ENCODE measurements at places on chromosomes 13 and 19.

GRCh38 chr13:26133286-26133685, 81.5 kb upstream of the SHISA2 start:
- no peak for DNase-seq

GRCh38 chr13:80040196-80040980, 300.5 kb downstream of the SPRY2 start:
- DNase-seq = no peak

DNA sequence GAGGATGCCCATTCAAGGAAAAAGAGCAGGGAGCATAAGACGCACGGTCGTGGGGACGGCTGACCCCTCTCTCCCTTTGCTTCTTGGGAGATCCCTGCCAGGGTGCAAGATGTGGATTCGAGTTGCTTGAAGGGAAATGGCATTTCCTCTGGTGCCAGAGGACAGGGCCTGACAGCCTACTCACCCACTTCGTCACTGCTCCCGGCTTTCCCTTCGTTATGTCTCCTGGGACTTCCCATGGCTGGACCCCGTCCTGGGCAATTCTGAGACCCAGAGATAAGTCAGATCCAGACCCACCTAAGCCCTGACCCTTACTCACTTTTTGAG, 1.2 kb downstream of the TBC1D17 start:
- DNase-seq = no peak

GRCh38 chr19:17754634-17755442, 3.6 kb downstream of the FCHO1 start:
- DNase-seq = no peak

DNA sequence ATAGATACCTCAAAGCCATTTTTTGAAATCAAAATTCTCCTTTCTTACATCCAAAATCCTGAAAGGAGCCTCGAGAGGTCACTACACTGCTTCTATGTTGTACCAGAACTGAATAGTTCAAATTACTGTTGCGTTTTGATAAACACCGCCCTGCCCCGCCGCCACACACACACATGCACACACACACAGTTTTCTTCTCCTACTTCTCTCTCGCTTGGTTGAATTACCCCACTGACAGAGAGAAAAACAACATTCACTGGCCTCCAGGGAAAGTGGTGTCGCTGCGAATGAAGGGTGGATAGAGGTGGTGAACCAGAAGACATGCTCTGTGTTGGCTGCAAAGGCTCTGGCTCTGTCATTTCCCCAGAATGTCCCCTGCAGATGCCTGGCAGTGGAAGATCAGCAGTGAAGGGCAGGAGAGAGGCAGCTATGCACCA, 183.4 kb upstream of the RFC3 start:
- DNase-seq = no peak

DNA sequence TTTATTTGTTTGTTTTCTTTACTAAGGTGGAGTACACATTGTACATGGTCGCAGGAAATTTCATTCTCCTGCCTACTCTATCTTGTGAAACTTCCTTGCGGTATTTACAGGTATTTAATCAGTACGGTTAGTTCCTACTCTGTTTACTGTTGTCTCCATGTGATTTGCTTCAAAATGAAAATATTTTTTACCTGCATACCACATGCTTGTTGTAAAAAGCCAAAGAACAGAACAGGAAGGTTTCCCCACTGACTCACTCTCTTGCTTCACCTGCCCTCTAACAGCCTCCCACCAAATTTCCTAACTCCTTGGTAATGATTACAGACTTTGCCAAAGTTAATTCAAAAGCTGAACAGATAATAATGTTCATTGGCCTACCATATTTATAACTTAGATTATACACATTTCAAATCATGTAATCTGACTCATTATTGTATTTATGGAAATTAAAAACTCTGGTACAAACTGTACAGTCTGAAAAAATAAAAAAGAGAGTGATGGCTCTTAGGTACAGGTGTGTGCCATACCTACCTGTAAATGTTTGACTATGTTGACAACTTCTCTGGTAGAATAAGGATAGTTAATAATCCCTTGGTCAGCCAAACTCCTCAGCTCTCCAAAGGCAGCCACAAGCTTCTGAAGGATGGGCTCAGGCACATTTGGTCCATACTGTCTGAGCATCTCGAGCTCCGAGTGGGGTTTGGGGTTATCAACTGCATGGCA, 239.9 kb downstream of the VWA8 start:
- DNase-seq = no peak

- no peak for DNase-seq
These were observed 75.0 kb upstream of the GTF3A start for GRCh38 chr13:27349458-27349857.

GRCh38 chr19:4539693-4540581, at the start of gene LRG1:
LRG1 (minus strand) TSS chr19:4540036; CDS start chr19:4540013, 23 bp downstream.
- DNase-seq = no peak

GRCh38 chr13:40060296-40061007, 405.0 kb downstream of the COG6 start:
- no peak for DNase-seq

DNA sequence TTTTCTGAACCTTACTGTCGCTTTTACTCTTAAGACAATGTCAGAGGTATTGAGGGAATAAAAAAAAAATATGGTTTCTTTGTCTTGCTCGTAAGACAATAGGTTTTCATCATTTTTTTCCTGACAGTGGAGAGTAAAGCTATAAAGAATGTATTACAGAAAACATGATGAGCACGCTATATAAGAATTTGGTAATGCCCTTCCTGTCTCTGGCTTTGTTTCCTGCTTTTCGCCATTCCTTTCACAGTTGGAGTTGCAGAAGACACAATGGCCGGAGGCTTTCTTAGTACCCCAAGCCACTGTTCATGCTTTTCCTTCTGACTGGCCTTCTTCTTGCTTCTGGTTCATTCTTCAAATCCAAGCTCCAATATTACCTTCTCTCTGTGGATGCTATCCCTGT, 101.0 kb upstream of the DACH1 start:
- DNase-seq = no peak

DNA sequence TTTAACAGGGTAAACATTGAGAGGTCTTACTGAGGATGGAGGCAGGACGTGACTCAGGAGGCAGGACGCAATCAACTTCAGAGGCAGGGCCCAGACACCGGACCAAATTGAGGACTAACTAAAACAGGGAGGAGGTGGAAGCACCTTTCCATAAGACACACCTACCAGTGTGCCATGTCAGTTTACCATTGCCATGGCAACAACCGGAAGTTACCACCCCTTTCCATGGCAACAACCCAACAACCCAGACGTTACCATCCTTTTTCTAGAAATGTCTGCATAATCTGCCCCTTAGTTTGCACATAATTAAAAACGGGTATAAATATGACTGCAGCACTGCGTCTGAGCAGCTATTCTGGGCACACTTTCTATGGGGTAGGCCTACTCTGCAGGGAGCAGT, 53.5 kb upstream of the SOX21 start:
- no peak for DNase-seq

DNA sequence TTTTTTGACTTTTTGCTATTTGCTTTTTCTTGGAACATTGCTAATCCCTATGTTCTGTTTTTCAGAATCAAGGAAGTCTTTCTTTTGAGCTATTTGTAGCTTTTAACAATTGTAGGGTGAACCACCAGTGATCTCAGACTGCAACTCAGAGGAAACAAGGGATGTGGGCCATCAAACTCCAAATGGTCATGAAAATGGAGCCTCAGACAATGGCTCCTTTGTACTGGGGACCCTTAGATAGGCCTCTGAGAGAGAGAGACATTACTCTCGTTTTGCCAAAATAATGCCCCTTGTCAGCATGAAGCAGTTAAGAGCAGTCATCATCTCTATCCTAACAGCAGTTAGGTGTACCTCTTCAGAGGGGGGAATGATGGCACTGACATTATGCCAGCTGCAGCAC, 56.4 kb upstream of the GJB6 start:
- DNase-seq = no peak

GRCh38 chr13:87235621-87236020, 435.6 kb upstream of the SLITRK5 start:
- DNase-seq = no peak

- no peak for DNase-seq
These were observed 16.9 kb downstream of the ZNF816 start for GRCh38 chr19:52945652-52946321.

GRCh38 chr19:16328824-16329482, 4.3 kb downstream of the KLF2 start:
- no peak for DNase-seq

GRCh38 chr13:52454459-52454819, 839 bp upstream of the CKAP2 start:
- no peak for DNase-seq

DNA sequence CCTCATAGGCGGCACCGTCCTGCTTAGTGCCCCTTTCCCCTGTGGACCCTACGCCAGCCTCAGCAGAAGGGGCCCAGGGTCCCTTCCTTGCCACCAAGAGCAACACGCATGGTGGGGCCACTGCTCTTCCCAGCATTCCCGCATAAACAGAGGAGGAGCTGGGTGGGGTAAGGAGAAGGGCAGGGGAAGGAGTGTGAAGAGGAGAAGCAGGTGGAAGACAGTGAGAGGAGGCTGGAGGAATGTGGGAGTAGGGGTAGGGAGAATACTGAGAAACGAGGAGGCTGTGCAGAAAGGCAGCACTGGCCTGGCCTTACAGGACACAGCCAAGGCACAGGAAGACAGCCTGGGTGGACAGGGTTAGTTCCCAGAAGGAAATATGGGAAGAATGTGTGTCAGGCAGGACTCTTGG, 43.9 kb downstream of the ZNF331 start:
- no peak for DNase-seq

GRCh38 chr13:72853000-72853399, 71.1 kb downstream of the PIBF1 start:
- no peak for DNase-seq

DNA sequence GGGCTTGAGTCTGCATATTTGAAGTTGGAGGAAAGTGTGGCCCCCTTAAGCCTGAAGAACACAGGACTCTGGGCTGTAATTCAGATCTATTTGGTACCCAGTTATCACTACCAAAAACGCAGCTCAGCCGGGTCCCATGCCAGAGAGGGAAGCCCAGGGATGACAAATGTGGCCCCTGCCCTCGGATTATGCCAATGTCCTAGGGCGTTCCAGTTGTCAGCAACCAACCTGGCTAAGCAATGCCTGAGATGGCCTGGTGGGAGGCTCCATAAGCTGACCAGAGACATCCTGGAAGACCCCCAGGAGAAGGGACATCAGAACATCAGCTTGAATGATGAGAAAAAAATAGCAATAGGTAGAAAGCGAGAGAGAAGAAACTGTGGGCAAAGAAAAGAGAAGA, 79.6 kb upstream of the UQCRFS1 start:
- no peak for DNase-seq

DNA sequence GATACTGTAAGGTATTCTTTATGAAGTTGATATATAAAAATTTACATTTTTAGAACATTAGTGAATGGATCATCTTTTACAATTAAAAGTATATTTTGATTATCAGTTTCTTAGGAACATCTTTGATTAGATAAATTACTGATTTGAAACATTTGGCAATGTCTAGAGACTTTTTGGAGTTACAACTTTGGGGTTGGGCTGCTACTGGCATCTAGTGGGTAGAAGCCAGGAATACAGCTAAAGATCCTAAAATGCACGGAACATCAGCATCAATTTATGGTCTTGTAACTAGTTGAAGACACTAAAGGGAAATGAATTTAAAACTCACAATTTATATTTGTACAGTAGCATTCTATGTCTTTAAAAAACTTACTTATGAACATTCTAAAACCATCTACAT, 19.9 kb downstream of the POMP start:
- DNase-seq = no peak

- DNase-seq = no peak
These were observed 492.4 kb downstream of the SUCLA2 start for GRCh38 chr13:47508527-47509228.

DNA sequence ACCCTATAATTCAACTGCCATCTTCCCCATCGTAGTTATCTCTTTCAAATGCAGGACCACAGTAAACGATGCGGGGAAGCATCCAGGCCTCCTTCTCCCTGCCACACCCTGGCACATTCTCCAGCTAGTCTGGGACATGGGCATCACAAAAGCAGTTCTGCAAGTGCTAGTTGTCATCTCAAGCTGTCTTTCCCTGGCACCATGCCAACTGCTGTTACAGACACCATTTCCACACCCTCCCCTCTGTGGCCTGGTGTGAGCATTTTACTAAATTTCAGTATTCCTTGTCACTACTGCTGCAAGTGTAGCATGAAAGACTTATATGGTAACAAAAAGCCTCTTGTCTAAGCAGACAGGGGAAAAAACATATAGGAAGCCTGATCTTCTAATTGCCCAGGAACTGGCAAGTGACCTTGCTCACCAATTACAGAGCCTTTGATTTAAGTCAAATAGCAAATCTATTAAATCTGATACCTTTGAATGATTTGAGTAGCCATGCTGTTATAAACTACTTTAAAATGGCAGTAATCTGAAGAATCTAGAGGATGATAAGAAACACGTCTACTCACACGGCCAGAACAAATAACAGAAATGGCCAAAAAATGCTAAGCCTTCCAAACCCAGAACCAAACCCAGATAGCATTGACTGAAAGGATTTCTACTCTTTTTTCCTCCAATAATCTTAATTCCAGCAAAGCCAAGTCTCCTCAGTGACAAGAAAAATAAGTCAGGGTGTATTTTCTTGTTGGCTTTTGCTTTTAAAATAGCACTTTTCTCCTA, 179.0 kb downstream of the NUFIP1 start:
- DNase-seq = no peak

- DNase-seq = no peak
These were observed 35.1 kb downstream of the RNF6 start for GRCh38 chr13:26186995-26187394.

DNA sequence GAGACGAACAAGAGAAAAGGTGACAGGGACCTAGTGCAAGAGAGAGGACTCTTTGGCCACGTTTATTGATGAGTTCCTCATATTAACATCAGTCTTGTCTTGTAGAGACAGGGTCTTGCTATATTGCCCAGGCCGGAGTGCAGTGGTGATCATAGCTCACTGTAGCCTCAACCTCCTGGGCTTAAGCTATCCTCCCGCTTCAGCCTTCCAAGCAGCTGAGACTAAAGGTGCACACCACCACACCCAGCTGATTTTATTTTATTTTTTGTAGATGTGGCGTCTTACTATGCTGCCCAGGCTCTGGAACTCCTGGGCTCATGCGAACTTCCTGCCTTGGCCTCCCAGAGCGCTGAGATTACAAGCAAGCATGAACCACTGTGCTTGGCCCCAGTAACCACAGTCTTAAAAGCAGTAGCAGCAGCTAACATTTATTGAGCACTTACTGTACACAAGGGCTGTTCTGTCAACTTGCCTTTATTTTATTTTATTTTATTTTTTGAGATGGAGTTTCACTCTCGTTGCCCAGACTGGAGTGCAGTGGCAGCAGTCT, 1.1 kb upstream of the SH2D3A start:
- no peak for DNase-seq

- no peak for DNase-seq
These were observed 1.3 kb downstream of the ZFP14 start for GRCh38 chr19:36377541-36378178.

DNA sequence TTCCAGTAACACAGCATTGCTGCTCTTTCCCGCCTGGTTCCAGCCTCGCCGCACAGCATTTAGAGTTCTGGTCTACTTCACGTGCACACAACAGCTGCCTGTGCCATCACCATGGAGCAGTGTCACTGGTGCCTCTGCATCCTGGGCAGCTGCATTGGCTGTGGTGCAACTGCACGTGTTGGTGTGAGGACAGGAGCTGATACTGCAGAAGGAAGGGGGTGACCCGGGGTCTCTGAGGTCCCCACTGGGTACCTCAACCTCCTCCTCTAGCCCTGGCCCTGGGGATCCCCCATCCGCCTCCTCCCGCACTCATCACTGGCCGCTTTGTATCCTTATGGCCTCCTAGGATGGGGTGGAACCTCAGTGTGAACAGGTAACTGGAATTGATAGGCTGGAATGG, 112.5 kb downstream of the SOX1 start:
- no peak for DNase-seq

- no peak for DNase-seq
These were observed 339.0 kb downstream of the DCT start for GRCh38 chr13:94140511-94140910.

GRCh38 chr13:32443111-32443510, 15.2 kb upstream of the N4BP2L1 start:
- no peak for DNase-seq
